Activated effector memory CD4-positive, alpha-beta T cell treated with Interleukin-2 at 50 U/mL for 16 hours (primary cell): ENCODE measurements at places on chromosomes 3 and 15.

DNA sequence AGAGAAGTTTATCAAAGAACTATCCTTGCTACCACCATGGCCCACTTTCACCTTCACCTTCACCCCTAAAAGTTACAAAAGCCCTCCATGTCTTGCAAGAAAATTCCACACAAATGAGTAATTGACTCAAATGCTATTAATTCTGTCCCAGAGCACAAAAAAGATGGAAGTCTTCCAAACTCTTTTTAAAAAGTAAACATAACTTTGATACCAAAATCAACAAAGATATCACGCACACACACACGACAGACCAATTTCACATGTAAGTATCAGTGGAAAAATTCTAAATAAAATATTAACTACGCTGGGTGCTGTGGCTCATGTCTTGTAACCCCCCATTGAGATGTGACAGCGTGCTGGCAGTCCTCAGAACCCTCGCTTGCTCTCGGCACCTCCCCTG is 1.1 kb upstream of the MCCC1 start:
- no peak for DNase-seq

- no peak for DNase-seq
Measured at GRCh38 chr3:9349321-9350117, 13.3 kb upstream of the THUMPD3 start.

GRCh38 chr3:39189959-39190269 is 2.5 kb downstream of the XIRP1 start:
- DNase-seq: peak; percentile 40

DNA sequence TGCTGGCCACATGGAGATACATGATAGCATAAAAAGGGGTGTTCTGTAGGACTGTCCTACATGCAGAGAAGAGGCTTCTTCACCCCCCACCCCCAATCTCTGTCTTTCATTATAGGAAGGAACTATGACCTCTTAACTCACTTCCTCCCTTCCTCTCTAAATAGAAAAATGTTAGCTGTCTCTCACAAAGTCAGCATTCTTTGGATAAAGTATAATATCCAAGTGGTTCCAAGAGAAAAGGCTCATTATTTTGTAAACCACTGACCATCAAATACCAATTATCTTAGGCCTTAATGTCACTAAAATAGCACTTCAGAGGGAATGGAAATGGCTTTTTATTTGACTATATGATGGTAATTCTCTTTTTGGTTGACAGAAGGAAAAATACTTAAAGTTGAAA is 95.3 kb upstream of the SLC2A2 start:
- DNase-seq: no peak

DNA sequence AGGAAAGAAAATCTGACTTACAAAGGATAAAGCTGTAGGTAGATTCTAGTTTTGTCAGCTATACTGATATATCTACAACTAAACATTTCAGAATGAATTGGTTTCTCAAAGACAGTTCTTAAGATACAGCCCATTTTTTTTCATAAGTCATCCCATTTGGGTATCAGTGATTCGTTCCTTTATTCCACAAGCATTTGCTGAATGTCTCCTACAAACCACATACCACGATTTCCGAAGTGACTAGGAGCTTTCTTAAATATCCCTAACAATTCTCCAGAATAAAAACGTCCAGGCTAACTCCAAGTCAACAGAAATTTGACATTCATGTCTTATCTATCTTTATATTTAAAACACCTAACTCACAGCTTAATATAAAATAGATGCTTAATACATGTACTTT is 59.8 kb downstream of the TP53BP1 start:
- DNase-seq: no peak

- DNase-seq: no peak
Measured at GRCh38 chr15:67808821-67809220, 16.5 kb upstream of the SKOR1 start.

- DNase-seq: no peak
Measured at GRCh38 chr3:127440384-127440783, 150.1 kb downstream of the TPRA1 start.

GRCh38 chr3:178367817-178368617 is 168.2 kb upstream of the KCNMB2 start:
- no peak for DNase-seq

DNA sequence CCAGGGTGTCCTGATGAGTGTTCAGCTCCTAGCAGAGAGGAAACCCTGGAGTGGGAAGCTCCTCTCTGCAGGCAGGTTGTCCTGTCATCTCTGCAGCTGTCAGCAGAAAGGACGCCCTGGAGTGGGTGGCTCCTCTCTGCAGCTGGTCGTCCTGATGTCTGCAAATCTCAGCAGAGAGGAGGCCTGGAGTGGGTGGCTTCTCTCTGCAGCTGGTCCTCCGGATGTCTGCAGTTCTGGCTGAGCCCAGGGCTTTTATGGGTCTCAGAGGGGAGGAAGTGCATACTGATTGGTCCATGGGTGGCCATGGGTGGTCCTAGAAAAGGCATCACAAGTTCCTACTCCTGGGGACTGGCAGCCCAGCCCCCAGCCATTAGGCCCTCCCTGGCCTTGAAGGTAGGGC is 102.6 kb upstream of the BNIP2 start:
- no peak for DNase-seq

GRCh38 chr3:108289159-108289558 is 7.2 kb upstream of the HHLA2 start:
- no peak for DNase-seq

- DNase-seq: no peak
Measured at GRCh38 chr3:142647856-142648255, 51.7 kb downstream of the PLS1 start.

DNA sequence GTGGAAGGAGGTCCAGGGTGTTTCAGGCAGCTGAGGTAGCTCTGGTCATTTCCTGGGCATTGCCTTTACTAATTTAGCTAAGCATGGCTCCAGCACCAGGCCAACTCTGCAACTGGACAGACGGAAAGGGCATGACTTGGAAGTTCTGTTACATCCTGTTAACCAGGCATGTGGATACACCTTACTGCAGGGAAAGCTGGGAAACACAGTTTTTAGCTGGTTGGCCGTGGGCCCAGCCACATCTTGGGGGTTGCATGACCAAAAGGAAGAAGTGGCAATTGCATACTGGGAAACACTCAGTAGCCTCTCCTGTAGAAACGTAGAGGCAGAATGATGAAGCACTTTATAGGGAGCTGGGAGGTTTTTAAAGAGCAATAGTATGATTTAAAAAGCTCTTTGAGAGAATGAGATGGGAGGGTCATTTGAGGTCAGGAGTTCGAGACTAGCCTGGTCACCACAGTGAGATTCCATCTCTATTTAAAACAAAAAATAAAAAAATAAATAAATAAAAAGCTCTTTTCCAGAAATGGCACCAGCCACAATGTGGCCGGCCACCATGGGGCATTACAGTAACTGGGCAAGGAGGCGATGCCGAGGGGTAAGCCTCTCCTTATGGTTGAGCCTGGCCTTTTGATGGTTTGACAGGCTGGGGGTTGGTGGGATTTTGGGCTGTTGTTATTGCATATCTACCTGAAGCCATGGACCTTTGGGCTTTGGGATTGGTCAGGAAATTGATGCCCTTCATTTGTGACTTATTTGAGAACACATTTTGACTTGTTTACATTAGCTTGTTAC is 28.6 kb downstream of the TRAK1 start:
- no peak for DNase-seq

DNA sequence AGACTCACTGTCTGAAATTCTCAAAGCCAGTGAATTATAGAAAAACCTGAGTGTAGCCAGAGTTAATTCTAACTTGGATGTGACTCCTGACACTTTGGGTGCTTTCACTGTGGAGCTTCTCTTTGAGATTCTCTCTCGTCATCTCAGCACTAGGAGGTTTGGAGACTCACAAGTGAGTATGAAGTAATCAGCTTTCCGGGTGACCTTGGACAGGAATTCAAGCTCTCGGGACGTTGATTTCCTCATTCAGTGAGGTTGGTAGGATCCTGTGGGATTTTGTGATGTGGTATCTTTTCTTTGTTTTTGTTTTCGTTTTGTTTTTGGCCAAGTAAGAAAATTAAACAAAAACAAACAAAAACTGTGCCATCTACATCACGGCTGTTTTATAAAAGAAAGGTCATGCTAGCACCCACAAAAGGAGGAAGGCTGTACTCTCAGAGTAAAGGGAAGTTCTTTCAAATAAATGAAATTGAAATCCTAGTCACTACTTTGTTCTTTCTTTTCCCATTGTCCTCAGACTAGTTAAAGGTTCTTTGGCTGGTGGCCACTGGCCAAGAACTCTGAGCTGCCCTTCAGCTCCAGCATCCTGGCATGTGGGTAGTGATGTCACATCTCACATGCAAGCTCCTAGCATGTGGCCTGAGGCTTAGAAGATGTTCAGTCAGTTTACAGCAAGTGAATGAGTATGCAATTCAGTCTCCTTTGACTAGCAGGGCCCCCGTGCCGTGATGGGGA is 263.3 kb upstream of the TPM1 start:
- no peak for DNase-seq

- no peak for DNase-seq
Measured at GRCh38 chr3:185030951-185031350, 121.9 kb downstream of the C3orf70 start.

- no peak for DNase-seq
Measured at GRCh38 chr15:42694398-42694797, 42.5 kb downstream of the CDAN1 start.
